NCI-H1436 (cell line): ENCODE measurements at places on chromosomes 5 and 9.

GRCh38 chr5:164302533-164303235 lies 797.3 kb downstream of the MAT2B start:
- DNase-seq = no peak

GRCh38 chr5:135835766-135836165 lies 1.3 kb downstream of the SLC25A48 start:
- no peak for DNase-seq

DNA sequence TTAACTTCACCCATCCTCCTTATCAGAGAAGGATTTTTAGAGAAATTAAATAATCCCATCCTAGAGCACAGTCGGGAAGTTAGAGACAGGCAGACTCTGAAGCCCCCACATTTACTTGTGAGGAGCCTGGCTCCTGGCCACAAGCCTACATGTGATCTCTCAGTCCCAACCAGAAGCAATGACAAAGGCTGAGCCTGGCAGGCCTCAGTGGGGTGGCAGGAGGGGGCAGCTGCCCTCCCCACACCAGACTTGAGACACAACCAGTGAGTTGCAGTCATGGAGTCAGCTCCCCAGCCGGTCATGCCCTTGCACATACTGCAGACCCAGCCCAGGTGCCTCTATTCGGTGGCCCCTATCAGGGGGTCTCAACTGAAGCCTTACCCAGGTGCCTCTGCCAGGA lies 11.0 kb downstream of the NAIF1 start:
- DNase-seq = no peak

DNA sequence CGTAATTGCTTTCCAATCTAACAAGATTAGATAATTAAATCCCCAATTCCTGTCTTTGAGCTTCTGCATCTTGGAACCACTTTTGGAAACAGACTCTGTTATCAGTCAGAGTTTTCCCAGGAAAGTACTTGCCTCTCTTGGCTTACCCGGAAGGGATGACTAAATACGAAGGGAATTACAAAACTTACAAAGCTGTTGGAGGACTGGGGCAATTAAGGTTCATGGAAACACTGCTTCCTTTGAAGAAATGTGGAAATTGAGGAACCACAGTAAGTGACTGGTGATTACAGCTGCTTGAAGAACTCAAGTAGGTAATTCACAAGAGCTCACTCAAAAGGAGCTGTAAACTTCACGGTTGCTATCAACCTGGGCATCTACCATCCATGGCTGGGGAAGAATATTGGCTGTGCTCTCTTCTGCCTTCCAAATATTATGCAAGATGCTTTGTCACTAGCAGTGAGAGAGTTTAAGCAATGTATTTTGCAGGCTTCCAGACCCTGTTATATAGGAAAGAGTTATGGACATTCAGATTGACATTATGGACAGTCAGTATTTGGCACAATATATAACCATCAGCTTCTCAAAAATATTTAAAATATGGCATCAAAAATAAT lies 104.6 kb upstream of the MAN2A1 start:
- DNase-seq = no peak

DNA sequence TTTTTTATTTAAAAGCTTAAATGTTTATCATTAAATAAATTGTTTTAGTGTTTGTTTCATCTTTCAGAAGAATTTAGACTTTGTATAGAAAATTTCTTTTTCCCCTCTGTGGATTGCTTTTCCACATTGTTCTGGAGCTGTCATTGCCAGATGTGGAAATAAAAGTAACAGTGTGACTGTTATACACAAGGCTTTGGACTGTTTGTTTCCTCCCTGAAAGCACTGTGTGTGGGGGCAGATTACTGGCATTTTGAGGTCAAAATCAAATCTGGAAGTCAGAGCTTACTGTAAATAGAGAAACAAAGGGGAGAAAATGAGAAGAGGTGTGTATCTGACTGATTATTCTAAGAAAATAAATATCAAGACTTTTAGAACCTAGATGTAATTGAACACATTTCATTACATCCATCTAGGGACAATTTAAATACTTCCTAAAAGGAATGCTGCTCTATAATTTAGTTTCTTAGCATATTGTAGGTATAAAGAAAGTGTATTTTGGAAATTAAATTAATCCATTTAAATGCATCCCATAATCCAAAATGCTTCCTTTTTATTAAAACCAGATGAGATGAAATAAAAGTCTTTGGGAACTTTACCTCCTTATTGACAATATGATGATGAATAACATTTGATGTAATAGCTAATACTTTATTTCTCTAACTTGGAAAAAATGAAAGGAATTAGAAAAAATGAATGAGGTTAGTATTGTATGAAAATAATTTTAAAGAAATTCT lies 51.9 kb downstream of the ERCC6L2 start:
- no peak for DNase-seq

DNA sequence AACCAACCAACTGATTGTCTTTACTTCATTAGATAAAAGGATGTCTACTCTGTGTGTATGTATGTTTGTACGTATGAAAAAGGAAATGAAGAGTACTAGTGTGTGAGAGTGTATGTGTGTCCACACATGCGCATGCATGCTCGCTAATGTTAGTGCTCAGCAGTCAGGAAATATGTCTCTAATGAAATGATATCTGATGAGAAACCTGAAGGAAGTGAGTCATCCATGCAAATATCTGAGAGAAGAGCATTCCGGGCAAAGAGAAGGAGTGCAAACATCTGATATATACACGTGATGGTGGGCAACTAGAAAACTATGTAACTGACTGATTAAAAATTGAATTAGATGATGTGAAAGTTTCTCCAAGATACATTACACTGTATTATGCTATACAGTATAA lies 29.6 kb upstream of the UGCG start:
- DNase-seq = no peak

GRCh38 chr9:133424187-133424586 lies 2.0 kb downstream of the ADAMTS13 start:
- no peak for DNase-seq

DNA sequence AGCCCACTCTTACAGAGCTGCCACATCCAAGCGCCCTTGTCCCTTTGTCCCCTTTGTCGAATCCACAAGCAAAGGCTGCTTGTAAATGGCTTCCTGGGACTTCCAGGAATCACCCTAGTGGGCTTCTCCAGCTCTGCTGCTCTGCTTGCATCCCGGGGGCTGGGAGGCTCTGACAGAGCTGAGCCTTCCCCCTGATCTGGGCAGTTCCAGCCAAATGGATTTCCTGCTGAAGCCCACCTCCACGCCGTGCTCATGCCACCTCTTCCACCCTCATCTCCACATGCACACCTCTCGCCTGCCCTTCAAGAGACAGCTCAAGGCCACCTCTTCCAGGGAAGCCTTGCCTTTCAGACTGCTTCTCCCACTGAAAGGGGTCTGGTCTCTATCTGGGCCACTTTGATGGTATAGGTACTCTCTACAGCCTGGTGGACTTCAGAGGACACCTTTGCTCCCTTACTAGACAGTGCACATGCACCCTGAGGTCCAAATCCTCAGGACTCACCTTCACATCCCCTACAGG lies 106.2 kb downstream of the LHFPL2 start:
- no peak for DNase-seq

- no peak for DNase-seq
Measured at GRCh38 chr9:114824110-114824509, 18.3 kb upstream of the TNFSF15 start.

- DNase-seq = peak; percentile 45
Measured at GRCh38 chr9:129487658-129488483, 133.0 kb downstream of the C9orf50 start.

GRCh38 chr9:117286245-117286644 lies 128.6 kb downstream of the ASTN2 start:
- DNase-seq = no peak

- no peak for DNase-seq
Measured at GRCh38 chr5:88557881-88558280, 289.2 kb upstream of the TMEM161B start.

GRCh38 chr5:129460936-129461710 lies 1.0 kb downstream of the ADAMTS19 start:
- peak; percentile 1 for DNase-seq

DNA sequence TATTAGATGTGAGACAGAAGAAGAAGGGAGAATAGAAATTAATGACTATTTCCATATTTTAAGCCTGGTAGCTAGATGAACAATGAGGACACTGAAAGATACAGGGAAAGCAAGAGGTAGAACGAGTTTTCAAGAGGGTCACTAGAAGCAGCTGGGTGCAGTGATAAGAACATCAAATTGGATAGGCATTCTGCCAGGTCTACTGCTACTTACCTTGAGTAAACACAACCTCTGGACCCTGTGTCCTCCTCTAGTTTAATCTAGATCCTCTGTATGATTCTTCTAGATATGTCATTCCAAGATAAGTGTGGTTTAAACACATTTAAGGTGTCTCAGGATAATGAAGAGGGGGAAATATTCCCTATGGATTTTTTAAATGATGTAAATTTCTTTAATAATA lies 31.2 kb downstream of the OTP start:
- DNase-seq = no peak

GRCh38 chr5:132439521-132440089 lies 51.0 kb downstream of the IRF1 start:
- no peak for DNase-seq

- DNase-seq = no peak
Measured at GRCh38 chr9:110659891-110660541, 8.6 kb upstream of the MUSK start.

- no peak for DNase-seq
Measured at GRCh38 chr5:99955006-99955405, 580.2 kb upstream of the FAM174A start.

- DNase-seq = no peak
Measured at GRCh38 chr9:35859310-35859989, 10.8 kb downstream of the OR13J1 start.

DNA sequence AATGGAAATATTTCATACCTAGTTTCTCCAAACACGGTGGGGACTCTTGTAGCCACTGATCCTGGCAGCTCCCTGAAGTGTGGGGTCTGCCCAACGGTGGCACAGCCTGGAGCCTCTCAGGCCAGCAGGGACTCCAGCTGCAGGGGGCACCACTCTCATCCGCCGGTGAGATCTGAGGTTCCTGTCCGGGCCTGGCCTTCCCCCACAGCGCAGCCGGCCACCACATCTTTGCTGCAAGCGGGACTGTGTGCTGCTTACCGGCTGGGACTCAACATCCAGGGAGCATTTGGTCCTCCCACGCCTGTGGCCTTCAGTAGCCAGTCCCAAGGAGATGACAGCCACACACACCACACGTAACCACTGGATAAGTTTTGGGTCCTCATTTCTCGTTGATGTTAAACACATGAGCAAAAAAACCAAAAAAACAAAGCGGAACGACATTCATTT lies 7.7 kb upstream of the NKX2-5 start:
- DNase-seq = no peak

DNA sequence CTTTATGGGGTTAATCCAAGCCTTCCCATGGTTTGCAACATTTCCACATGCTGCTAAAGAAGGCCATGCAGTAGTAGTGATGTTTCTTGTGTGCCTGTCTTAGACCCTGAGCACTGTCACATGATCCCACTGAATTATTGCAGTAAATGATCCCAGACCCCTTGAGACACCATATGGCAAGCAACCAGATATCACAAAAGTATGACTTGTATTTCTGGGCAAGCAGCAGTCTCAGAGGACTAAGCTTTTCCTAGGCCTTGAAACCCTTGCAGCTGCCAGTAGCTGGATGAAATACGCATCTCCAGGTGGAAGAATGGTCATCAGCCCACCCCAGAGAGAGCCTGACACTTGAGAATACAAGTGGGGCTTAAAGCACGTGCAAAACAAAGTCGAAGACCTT lies 41.8 kb downstream of the CDO1 start:
- no peak for DNase-seq

GRCh38 chr9:126151031-126151685 lies 175.5 kb upstream of the MVB12B start:
- peak; percentile 86 for DNase-seq

DNA sequence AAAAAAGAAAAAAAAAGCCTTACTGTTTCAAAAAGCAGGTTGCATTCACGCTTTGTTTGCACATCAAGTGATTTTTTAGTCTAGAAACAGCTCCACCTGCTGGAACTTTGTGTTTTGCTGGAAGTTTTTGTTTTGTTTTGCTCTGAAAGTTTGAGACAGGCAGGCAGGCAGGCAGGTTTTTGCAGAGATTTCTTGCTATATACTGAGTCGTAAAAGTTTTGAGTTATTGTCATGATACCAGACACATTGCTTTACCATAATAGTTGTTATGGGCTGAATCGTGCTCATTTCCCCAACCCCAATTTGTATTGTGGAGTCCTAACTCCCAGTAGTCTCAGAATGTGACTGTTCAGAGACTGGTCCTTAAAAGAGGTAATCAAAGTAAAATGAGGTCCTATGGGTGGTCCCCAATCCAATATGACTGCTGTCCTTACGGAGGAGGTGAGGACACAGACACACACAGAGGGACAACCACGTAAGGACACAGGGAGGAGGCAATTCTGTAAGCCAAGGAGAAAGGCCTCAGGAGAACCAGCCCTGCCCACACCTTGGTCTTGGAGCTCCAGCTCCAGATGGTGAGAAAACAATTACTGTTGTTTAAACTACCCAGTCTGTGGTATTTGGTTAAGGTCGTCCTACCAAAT lies 20.9 kb downstream of the OR2Y1 start:
- DNase-seq = no peak

- DNase-seq = no peak
Measured at GRCh38 chr5:150401076-150401375, 11.7 kb downstream of the CD74 start.

DNA sequence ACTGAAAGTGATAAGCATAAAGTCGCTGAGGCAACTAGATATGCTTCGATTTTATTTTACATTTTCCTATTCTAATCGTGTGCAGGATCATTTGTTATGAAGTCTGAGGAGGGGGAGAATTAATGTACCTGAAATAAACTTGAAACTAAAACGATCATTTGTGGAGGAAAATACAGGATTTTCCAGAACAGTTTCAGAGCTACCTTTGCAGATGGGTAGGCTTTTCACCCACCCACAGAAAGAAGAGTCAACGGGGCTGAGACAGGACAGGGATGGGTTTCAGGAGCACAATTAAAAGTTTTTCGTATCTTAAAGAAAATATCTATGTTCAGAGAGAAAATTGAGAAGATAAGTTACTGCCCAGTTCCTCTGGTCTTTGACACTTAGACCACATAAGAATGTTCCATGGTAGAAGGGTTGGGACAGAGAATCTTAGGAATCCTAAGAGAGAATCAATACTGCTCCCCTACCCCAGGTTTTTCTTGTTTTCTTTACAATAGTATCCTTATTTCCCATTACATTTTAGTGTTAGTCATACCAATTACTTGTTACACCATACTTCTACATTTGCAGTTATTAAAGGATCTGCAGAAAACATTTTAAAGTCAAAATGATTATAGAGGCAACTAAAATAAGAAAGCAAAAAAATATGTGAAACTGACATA lies 211.4 kb downstream of the DEPDC1B start:
- DNase-seq = no peak

DNA sequence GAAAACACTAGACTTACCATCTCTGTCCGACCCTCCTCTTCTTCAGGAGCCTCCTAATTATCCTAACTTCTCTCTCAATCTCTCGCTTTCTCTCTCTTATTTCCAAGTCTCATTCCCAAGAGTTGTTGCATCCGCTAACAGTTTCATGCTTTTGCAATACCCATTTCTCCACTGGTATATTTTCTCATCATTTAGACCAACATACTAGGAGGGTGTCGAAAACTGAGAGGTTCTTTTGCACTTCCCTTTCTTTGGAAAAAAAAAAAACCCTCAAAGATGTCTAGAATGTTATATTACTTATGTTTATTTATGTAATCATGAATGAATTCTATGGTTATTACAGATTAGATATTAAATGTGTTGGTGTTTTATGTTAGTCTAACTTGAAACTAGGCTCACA lies 35.9 kb downstream of the SPZ1 start:
- no peak for DNase-seq
